Hematopoietic multipotent progenitor cell (in vitro differentiated cells): ENCODE measurements at places on chromosomes 16 and 17.

DNA sequence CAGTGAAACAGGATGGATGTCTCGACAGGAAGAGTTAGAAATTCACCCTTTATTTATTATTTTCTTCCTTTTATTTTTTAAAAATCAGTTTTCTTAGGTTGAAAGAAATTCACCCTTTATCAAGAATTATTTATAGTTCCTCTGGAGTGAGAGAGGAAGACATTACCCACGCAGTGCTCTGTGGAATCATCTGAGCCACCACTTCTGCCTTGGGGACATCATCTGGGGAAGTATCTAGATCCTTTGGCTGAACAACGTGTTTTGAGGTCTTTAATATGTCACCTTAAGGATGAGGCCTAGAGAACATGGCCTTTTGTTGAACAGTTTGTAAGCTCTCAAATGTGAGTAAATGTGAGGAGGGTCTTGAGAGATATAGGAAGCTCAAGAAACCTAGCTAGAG is 183.3 kb downstream of the UTP18 start:
- DNase-seq, result no peak

GRCh38 chr17:4293572-4293971 is 29.8 kb upstream of the ANKFY1 start:
- DNase-seq, result peak; percentile 7

DNA sequence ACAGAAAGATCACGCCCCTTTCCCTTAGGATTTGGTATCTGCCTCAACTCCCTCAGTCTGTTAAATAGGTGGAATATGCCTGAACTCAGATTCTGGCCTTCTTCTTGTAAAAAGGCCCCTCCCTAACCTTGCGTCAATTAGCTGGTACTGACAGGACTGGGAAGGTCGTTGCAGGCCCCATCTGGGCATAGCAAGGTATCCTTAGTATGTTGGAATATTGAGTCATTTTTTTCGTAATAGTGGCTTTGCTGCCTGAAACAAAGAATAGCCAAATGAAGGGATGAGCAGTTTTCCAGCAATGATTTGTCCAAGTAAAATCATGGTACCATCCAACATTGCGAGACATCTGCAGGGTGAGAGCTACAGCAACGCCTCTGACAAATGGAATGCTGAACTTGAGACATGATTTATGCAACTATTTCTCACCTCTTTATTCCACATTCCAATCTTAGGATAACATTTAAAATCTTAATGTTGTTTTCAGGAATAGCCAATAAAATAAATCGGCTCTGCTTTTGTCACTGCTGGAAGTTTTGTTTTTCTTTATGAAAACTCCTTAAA is 39.3 kb upstream of the BRD7 start:
- no peak for DNase-seq

- DNase-seq, result peak; percentile 40
These were observed 15.6 kb downstream of the TLE7 start for GRCh38 chr16:71426069-71426879.

DNA sequence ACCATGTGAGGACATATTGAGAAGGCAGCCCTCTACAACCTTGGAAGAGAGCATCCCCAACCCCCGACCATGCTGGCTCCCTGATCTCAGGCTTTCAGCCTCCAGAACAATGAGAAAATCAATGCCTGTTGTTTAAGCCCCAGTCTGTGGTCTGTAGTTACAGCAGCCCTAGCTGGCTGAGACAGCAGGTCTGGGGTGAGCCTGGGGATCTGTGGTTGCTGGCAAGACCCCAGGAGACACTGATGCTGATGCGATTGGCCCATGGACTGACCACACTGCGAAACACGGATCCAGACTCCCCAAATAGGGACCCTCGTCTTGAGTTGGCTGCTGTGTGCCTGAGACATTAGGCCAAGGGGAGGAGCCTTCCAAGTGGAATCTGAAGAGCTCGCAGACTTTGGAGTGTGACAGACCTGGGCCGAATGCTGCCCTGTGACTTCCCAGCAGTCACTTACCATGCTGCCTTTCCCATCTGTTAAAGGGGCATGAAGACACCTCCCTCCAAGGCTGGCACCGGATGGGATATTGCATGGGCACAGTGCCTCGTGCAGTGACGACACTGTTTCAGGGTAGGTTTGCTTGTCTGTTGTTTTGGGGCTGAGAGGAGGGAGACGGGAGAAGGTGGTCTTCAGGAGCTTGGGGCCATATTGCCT is 147.8 kb upstream of the RPL38 start:
- no peak for DNase-seq

DNA sequence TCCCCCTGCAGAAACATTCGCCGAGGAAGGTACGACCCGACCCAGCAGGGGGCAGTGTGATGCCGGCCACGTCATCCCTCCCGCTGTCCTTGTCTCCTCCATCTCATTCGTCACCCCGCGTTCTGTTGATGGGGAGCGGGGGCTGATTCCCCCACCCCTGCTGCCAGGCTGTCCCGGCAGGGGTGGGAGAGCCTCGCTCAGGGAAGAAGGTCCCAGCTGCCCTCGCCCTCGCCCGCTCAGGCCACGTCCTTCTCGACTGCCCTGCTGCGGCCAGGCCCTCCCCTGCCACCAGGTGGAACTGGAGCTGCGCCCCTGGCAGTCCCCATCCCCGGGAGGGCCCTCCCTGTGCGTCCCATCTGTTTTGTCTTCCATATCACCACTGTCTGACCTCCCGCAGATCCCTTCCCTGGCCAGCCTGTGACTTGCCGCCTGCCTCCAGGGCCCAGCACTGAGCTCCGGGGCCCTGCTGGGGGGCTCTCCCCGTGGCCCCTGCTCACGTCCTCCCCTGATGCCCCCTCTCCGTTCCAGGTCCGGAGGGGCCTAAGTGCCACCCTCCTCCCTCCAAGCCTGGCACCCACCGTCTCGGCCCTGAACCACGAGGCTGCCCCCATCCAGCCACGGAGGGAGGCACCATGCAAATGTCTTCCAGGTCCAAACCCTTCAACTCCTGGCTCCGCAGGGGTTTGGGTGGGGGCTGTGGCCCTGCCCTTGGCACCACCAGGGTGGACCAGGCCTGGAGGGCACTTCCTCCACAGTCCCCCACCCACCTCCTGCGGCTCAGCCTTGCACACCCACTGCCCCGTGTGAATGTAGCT is 20.6 kb downstream of the ADAM11 start:
- peak; percentile 64 for DNase-seq

DNA sequence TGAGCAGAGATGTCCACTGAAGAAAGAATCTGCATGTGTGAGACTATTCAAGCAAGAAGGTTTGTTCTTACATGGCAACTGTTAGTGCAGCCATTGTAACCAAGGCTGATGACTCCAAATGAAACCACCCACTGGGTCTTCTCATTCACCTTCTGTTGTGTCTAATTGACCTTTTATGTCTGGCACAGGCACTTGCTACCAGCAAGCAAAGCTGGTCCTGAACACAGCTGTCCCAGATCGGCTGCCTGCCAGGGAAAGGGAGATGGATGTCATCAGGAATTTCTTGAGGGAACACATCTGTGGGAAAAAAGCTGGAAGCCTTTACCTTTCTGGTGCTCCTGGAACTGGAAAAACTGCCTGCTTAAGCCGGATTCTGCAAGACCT is 3.6 kb downstream of the CDC6 start:
- no peak for DNase-seq

- DNase-seq, result no peak
These were observed 104.5 kb downstream of the SPACA3 start for GRCh38 chr17:33096161-33096560.

- no peak for DNase-seq
These were observed 11.4 kb upstream of the MAP2K3 start for GRCh38 chr17:21272881-21273792.

GRCh38 chr17:56021681-56022190 is 131.5 kb upstream of the ANKFN1 start:
- DNase-seq, result no peak

- no peak for DNase-seq
These were observed 19.6 kb upstream of the B4GALNT2 start for GRCh38 chr17:49112936-49113335.
